C1 segment of cervical spinal cord (tissue), 14 donors: ENCODE measurements at places on chromosomes 4 and X.

DNA sequence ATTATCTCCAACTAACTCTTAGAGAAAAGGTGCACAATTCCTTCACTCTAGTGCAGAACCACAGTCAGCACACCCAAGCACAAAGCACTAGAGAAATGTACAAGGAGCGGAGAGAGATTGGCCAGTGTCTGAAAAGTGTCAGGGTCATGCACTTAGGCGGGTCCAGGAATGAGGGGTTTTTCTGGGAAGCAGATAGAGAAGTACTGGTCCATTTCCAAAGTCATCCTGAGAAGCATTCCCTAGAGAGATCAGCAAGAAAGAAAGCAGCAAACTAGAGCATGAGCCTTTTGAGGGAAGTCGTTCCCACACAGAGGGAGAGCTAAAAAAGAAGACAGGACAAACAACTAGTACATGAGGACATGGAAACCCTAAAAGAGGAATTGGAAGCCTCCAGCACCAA lies 168.1 kb upstream of the MAP3K15 start:
- no peak for DNase-seq

DNA sequence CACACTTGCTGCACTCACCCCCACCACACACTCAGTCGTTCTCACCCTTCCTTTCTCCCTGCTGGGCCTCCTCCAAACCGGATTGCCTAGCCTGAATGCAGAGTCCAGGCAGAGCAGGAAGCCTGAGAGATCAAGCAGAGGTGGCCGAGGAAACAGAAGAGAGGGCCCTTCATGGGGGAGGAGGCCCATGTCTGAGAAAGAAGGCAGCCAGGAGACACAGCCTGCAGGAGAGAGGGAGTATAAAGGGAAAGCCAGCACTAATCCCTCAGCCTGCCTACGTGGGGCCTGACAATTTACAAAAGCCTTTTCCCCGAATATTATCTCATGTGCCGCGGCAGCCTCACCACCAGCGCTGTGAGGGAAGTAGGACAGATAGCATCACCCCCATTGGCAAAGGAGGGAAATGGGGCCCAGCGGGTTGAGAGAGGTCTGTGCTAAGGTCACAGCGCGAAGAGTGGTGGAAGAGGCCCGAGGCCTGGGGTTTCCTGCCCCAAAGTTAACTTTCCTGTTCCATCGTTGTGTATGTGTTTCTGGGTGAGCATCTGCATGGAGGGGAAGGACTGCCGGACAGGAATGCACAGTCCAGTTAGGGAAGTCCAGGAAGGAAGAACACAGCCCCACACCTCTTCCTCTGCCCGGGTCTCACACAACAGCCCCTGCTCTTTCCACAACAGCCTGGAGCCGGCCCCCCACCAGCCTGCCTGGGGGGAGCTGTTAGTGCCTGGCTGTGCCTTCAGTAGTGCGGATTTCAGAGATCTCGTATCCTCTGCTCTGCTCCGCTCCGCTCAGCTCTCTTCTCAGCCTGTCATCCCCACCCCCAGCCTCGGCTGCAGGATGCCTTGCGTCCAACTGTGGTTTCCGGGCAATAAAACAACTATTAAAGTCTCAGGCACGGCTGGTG lies 50.9 kb upstream of the BCOR start:
- no peak for DNase-seq

GRCh38 chr4:90546114-90546513 lies 418.9 kb downstream of the CCSER1 start:
- no peak for DNase-seq

- DNase-seq, result no peak
These were observed 436.6 kb downstream of the SPRY1 start for GRCh38 chr4:123833171-123833643.

DNA sequence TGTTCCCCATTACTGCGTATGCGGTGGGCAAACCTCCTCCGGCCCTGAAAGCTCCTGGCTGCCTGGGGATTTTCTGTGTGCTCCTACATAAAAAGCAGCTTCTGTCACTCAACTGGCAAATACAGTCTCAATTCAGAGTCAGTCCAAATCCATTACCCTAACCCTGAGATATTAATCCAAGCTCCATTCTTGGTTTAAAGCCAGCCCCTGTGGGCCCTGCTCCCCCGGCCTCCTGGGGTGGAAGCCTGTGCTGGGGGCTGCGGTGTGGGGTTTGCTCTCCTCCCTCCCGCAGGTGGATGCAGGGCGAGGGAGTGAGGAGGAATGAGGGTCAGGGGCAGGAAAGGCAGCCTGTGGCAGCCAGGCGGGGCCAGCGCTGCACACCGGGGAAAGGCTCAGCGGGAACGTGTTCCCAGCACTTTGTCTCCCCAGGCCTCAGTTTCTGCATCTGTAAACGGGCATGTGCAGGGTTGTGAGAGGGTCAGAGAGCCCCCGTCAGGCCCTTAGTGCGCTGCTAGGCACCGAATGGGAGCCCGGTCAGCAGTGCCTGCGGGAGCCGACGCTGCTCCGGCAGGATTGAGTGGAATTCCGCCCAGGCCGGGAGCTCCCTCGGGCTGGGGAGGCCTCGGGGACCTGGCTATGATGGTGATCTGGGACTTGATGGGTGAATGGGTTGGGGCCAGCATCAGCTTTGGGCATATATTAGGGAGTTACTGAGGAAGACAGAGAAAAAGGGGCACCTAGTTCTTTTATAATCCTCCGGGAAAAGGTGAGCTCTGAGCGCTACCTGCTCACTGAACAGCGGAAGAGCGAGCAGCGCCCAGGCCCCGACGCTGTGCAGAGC lies 6.3 kb upstream of the RGS12 start:
- no peak for DNase-seq

- no peak for DNase-seq
These were observed 1434.6 kb downstream of the C4orf33 start for GRCh38 chr4:130530505-130530904.
